ENCODE measurements at places on chromosomes 7 and 10.

DNA sequence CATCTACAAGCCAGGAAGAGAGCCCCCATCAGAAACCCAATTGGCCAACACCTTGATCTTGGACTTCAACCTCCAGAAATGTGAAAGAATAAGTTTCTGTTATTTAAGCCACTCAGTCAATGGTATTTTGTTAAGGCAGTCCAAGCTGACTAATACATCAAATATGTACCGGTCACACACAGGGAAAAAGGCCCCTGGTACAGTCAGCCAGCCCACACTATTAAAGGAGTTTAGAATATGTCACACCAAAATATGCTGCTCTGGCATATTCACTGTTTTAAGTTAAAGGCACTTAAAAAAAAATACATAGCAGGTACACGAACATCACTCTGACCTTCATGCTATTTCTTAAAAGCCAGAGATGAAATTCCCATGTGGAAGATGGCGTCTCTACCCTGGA lies 15.2 kb upstream of the CDCA7L start:
- no peak for DNase-seq

- no peak for DNase-seq
These were observed 305.1 kb upstream of the CSTF2T start for GRCh38 chr10:52004342-52004949.

DNA sequence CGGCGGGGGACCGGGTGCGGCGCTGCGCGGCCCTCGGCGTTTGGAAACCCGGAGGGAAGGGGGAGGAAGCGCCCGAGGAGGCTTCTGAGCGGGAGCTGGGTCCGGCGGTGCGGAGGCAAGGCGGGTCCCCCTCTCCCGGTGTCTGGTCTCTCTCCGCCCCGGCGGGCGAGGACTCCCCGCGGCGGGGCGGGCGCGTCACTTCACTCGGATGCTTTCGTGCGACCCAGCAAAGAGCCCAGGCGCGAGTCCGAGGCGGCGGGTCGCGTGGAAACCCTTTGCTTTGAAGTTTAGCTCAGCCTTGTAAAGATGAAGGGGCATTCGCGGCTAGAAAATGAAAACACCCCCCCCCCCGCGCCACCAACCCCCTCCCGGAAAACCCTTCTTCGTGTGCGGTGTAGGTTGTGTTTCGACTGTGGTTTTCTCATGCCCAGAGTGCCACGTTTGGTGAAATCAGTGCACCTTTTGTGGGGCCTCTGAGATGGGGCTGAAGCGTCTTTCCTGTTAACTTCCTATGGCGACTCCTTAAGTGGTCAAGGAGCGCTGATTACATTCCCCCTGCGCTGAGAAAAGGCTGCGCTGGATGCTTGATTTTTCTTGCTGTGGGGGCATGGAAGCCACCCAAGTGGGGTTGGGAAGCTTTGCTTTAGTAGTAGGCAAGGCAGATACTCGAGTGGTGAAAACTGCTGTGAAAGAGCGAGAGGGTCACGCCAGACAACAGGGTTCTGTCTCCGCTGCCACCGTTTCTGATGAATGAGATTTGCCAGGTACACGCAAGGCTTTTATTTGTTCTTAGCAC lies 876 bp downstream of the GNAI1 start:
- DNase-seq, result no peak

DNA sequence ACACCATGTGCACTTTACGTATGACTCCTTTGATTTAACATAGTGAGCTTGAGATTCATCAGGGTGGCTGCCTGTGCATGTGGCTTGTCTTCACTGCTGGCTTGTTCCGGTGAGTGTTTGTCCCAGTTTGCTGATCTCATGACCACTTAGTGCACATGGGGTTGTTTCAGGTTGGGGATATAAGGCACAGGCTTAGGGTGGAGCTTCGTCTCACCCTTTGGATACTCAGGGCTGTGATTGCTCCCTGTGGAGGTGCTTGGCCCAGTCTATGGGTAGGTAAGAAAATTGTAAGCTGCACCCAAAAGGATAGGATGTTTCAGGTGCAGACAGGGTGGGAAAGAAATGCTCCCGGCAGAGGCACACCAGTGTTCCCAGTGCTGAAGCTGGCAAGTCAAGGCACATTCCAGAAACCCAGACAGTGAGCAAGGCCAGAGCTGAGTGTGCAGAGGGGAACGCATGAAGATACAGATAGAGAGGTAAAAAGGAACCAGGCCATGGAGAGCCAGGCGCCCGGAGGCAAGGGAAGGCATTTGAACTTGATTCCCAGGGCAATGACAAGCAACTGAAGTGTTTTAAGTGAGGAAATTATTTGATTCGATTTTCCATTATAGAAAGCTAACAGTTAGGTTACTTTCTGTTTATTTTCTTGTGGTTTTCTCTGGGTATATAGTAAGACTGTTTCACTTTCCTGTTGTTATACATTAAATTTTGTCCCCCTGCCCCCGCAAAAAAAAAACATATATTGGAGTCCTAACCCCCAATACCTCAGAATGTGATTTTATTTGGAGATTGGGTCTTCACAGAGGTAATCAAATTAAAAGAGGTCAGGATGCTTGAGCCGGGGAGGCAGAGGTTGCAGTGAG lies 289.8 kb upstream of the KLF6 start:
- DNase-seq, result no peak

GRCh38 chr7:79982141-79982770 lies 152.4 kb upstream of the GNAI1 start:
- DNase-seq, result no peak

- DNase-seq, result peak; percentile 23
These were observed 498 bp downstream of the NDST2 start for GRCh38 chr10:73810735-73811465.

DNA sequence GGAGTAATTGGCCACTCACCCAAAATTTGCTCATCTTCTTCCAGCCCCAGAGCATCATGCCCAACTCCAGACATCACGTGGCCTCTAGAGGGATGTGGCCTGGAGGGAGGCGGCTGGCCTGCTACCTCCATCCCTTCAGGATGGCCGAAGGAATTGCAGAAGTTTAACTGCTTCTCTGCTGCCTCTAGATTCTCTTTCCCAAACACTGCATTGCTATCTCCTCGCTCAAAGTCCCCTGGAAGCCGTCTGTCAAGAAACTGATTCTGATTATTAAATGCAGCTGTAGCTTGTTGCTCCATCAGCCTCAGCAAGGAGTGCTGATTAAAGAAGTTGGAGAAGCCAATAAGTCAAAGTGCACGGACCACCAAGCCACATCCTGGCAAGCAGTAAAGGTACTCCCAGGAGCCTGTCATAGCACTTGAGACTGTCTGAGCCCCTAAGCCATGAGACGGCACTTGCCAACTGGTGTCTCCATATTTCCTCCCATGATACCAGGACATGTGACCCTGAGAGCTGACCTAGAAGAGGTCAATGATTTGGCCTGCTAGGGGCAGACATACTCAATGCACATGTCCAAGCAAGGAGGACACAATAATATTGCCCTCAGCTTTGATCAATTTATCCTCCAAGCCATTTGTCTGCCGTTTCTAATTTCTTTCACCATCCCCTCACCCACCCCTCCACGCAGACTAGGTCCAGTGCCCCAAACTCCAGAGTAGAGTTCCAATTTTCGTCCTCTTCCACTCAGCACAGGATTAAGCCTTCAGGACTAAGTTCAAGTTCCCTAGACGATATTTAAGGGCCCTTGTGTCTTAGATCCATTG lies 84.2 kb downstream of the TBXAS1 start:
- no peak for DNase-seq

All from stimulated activated CD8-positive, alpha-beta memory T cell treated with anti-CD3 and anti-CD28 coated beads, Interleukin-15, amount 100 ng/mL, for 24 hours (primary cell).